IMR-90 (cell line): ENCODE measurements at places on chromosomes 16 and 17.
A peak's percentile ranks its signal among the peaks of the same experiment; 100 is the strongest.

GRCh38 chr16:15672514-15673167 lies 22.6 kb downstream of the NDE1 start:
- DNase-seq = peak; percentile 96

DNA sequence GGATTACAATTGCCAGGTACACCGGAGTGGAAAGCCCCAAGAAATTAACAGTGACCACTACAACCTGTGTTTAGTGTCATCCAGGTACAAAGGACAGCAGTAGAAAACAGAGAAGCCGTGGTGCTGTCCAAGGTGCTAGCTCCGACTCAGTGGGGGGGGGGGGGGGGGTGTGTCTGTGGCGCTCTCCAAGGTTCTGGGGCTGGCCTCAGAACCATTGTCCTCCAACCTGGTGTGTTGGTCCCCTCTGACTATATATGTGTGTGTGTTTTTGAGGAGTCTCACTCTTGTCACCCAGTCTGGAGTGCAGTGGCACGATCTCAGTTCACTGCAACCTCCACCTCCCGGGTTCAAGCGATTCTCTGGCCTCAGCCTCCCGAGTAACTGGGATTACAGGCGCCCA lies 5.8 kb upstream of the ZNF23 start:
- DNase-seq = peak; percentile 28

- DNase-seq = no peak
Measured at GRCh38 chr16:84886497-84887090, 66.8 kb downstream of the CRISPLD2 start.

GRCh38 chr16:85261204-85261603 lies 148.9 kb upstream of the CIBAR2 start:
- no peak for DNase-seq

DNA sequence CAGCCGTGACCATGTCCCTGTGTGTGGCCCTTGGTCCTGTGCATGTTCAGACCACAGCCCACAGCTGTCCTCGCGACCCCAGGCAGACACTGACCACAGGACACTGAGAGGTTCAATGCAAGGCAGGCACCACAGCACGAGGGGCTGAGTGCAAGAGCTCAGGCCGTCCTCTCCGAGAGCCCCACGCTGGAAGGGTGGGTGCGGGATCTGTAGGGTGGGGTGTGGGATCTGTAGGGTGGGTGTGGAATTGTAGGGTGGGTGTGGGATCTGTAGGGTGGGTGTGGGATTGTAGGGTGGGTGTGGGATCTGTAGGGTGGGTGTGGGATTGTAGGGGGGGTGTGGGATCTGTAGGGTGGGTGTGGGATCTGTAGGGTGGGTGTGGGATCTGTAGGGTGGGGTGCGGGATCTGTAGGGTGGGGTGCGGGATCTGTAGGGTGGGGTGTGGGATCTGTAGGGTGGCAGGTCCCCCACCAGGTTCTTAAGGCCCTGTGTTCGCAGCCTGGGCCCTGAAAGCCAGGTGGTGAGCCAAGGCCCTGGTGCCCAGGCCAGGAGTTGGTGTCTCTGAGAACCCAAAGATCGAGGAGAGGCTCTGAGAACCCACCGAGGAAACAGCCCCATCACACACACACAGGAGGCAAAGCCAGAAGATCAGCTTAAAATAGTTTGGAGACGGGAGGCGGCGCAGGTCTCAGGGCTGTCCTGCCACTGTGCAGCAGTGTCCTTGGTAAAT lies 48.2 kb downstream of the METRNL start:
- DNase-seq = no peak

DNA sequence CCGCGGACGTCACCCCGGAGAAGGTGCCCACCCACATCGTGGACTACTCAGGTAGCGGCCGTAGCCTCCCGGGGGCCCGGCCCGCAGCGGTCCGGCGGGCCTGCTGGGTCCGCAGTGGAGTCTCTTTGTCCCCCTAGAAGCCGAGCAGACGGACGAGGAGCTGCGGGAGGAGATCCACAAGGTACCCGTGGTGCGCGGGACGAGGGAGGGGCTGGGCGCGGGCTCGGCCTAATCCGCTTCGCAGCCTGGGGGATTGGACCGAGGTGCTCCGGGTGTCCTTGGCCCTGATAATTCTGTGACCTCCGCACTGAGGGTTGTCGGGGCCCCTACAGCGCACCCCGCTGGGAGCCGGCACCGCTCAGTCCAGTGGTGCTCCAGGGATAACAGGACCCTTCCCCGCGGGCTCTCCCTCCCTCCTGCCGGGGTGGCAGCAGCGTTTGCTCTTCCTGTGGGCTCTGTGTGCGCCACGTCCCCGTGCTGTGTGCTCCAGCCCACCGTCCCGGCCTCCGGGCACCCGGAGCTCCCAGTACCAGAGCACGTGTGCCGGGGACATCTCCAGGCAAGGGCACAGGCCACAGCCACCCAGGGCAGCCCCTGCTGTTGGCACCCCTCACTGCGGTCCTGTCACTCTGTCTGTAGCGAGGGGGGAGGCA lies 713 bp downstream of the RHOT2 start:
- DNase-seq = no peak

- peak; percentile 85 for DNase-seq
Measured at GRCh38 chr16:30377812-30378235, 3.2 kb downstream of the MYL11 start.

DNA sequence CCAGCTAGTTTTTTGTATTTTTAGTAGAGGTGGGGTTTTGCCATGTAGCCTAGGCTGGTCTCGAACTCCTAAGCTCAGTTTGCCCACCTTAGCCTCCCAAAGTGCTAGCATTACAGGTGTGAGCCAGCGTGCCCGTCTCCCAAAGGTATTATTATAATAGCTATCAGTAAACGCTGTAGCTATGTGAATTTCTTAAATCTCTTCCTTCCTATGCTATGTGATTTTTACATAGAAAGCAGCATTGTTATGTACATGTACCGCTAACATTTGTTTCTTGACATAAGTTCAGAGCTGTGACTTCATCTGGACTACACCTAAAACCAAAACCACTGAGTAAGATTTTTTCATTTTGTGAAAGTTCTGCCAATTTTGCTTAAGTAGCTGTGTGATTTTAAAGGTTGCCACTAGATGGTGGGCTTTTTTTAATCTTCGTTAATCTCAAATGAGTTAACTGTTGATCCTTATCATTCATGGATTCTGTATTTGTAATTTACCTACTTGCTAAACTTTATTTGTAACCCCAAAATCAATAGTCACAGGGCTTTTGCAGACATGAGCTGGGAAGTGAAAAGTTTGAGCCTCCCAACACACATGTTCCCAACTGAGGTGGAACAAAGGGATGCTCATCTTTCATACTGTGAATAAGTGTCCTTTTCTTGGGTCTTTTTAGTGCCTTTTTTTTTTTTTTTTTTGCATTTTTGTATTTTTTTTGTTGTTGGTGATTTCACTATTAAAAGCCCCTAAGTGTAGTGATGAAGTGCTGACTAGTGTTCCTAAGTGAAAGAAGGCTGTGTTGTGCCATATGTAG lies 21.9 kb downstream of the PRKAR1A start:
- DNase-seq = peak; percentile 50

GRCh38 chr16:15636392-15636873 lies 6.5 kb downstream of the MARF1 start:
- no peak for DNase-seq

- no peak for DNase-seq
Measured at GRCh38 chr17:40041196-40041595, 13.0 kb downstream of the MED24 start.

GRCh38 chr17:62178579-62178978 lies 113.5 kb upstream of the MED13 start:
- peak; percentile 33 for DNase-seq

DNA sequence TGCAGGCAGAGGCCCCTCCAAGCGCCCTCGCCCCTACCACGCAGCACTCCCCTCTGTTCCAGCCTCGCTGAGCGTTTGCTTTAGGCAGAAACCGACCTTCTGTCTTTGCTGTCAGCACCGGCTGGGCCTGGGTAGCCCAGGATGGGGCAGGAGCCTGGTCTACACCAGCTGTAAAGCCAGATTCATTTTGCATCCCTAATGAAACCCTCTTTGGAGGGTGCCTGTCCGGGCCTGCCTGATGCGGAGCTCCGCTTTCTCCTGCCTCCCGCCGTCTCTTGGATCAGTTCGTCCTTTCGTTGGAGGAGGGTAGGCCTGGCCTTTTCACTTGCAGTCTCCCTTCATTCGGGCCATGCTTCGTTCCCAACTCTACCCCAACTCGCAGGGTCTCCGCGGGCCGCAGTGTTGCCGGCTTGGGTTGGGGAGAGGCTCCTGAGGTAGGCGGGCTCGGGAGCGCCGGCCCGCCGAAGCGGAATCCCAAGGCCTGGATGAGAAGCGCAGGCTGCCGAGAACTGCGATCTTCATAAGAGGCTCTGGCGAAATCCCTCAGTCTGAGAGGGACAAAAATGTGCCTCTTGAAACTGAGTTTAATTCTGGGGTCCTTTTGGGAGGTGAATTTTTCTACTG lies 4.8 kb upstream of the HOXB8 start:
- no peak for DNase-seq

GRCh38 chr16:27225536-27226360 lies 22.4 kb downstream of the KDM8 start:
- DNase-seq = no peak

- DNase-seq = peak; percentile 65
Measured at GRCh38 chr17:2124391-2124790, 69.5 kb downstream of the HIC1 start.

DNA sequence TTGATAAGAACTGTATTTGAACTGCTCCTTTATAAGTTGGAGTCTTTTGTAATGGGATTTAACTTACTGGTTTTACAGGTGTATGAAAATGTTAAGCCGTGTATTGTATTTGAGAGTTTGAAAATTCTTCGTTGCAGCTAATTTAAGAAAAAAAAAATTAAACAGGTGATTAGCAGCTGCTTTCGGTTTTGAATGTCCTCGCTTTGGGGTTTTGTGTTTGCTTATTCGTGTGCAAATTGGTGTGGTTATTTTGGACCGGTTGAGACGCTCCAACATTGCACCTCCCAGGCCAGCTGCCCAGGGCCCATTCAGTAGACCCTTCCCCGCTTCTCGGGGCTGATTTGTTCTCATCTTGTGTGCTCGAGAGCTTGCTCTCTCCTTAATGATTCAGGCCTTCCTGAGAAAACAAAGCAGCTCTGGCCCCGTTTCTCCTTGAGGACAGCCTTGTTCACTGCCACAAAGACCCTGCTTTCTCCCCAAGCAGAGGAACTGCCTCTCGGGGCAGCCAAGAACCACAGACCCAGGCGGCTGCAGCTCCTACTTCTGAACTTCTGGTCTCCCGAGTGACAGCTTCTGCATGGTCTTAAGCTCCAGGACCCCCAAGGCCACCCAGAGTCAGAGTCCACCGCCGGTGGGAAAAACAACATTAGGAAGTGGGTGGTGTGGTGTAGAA lies 100.5 kb downstream of the MSI2 start:
- no peak for DNase-seq

GRCh38 chr16:49545741-49546448 lies 172.3 kb downstream of the C16orf78 start:
- no peak for DNase-seq

DNA sequence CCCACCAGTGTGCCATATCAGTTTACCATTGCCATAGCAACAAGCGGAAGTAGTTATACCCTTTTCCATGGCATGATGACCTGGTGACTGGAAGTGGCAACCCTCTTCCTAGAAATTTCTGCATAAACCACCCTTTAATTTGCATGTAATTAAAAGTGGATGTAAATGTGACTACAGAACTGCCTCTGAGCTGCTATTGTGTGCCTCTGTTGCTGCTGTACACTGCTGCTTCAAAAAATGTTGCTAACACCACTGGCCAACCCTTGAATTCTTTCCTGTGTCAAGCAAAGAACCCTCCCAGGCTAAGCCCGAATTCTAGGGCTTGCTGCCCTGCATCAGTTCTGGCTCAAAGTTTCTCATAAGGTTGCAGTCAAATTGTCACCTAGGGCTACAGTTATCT lies 12.9 kb upstream of the MED13 start:
- no peak for DNase-seq

GRCh38 chr17:47204722-47205418 lies 4.3 kb upstream of the MYL4 start:
- peak; percentile 47 for DNase-seq

DNA sequence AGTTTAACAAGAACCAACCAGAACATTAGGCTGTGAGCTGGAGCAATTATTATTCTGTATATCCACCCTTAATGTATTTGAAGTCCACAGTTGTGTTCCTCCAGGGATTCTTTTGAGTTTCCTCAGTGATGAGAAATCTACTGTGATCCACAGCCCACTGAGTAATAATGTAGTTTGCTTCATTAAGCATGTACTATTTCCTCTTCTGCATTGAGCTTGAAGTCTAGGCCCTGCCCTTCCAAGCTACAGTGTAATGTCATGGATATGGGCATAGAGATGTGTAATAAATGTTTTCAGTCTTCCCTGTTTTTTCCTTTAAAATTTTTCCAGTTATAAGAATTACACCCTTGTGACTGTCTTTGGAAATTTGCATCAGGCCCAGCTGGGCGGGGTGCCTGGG lies 36.4 kb upstream of the SLC12A3 start:
- DNase-seq = no peak

GRCh38 chr17:7330638-7331015 lies 1.5 kb upstream of the NEURL4 start:
- no peak for DNase-seq

DNA sequence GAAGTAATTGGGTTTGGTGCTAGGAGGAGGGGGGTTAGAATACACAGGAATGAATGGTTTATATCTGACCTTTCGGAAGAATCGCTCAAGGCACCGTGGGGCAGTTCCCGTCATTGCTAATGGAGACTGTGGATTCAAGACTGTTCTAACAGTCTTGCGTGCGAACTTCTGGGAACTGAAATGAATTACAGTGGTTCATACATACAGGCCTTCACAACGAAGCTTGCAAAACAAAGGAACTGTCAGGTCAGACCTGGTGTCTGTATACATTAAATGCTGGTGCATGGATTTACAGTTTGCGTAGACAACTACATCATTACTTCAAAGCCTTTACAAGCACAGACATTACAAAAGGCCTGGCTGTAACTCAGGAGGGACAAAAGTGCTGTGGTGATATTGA lies 983.9 kb downstream of the CDH11 start:
- DNase-seq = no peak

DNA sequence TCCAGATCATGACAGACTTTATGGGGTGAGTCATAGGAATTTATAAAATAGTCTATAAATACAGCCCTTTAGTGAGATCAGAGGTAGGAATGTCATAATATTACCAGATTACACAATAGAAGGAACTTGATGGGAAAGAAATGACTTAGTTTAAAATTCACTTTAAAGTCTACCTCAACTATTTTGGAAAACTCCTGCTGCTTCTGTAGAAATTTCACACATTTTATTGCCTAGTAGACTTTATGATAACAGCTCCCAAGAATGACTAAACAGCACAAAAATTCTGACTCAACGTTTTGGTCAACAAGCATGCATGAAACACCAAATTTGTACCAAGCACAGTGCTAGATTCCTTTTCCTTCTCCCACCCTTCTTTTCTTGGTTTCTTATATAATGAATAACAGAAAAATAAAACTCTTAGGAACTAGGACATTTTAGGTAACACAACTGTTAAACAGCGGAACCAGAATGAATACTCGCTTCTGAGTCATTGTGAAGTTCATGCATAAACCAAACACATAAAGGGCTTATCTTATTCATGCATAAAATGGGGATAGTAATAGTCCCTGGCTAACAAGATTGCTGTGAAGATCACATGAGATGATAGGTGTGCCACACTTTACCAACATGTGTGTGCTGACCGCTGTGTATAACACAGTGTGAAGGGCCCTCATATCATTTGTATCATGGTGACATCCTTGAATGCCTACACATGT lies 243.9 kb downstream of the CDH8 start:
- DNase-seq = no peak

GRCh38 chr17:44120851-44121605 lies 2.4 kb downstream of the HDAC5 start:
- no peak for DNase-seq
